ENCODE measurements at places on chromosomes 7 and 10.

DNA sequence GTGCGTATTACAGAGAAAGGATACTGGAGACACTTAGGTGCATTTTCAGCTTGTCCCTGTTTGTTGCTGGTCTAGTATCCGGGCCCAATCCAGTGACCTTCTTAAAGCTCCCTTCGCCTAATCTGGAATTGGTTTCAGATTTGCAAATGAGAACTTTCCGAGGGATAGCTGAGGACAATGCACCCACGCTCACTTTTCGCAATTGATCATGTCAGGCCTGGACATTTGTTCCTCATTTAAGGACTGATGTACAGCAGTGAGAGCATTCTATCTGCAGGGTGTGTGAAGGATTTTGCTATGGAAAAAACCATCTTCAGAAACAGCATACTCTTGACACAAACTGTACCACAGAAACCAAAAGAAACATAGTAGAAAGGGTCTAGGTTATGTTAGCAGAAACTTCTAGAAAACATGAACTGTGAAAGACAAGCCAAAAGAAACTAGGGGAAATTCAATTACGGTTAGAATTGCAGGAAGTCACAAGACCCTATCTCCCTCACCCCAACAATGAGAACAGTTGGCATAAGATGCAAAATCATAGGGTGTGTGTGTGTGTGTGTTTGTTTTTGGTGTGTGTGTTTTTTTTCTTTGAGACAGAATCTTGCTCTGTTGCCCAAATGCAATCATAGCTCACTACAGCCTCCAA, 331.1 kb downstream of the CALN1 start:
- DNase-seq, result no peak

DNA sequence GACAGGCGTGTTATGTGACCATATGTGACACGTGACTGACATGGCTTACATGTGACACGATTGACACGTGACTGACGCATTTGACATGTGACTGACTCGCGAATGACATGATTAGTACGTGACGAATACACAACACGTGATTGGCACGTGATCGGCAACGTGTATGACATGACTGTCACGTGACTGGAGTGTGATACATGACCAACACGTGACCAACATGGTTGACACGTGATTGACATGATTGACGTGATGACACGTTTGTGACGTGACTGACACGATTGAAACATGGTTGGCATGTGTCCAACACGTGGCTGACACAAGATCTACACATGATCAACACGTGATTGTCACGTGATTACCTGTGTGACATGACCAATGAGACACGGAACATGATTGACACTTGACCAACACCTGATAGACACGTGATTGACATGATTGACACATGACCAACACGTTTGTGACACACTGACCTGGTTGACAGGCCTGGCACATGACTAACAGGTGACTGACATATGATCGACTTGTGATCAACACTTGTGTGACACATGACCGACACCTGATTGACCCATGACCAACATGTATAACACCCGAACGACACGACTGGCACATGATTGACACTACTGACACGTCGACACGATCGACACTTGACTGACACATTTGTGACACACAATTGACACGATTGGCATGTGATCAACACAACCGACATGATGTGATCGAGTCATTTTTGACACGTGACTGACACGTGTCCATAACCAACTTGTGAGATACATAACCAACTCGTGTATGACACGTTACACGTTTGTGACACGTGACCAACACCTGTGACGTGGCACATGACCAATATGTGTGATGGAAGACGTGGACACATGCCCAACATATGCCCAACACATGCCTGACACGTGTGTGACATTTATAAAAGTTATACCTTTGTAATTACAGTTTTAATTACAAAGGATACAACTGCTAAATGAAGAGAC, 21.1 kb downstream of the CRPPA start:
- DNase-seq, result no peak

DNA sequence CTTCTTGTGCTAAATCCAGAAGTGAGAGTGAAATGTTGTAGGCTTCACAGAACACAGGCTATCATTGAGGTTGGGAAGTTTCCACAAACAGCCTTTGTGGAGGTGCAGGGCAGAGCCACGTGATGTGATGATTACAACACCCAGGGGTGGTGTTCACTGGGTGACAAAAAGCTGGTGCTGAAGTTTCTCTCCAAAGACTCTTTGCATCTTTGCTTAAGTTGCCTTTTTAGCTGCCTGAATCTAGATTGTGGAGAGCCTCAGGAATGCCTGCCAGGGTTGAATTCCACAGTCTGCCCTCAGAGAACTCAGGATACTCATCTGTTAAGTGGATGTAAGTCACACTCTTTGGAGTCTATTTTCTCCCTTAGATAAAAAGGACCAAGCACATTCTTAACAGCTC, 56.3 kb downstream of the PLXNA4 start:
- no peak for DNase-seq

DNA sequence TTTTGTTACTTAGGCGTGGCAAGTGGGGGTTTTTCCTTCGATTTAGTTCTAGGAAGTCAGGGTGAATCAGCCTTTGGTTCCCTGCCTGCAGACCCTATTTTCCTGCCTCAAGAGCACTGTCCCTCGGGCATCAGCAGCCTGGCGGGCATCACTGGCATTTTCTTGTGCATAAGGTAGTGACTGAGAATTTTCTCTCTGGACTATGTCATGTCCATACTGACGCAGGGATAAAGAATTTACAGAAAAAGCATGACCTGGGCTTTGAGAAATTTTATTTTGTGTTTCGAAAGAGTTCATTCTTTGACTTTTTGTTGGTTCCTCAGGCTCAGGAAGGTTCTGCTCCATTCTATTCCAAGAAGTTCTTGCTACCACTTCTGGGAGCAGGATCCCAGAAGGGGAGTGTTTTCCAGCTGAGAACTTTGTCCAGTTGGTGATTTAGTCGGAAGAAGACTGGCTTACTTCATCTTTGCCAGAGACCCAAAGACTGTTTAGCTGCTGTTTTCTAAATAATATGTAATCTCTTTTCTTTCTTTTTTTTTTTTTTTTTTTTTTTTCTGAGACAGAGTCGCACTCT, 213.9 kb upstream of the SH2B2 start:
- no peak for DNase-seq

- no peak for DNase-seq
These were observed 22.2 kb downstream of the ZDHHC16 start for GRCh38 chr10:97468162-97468561.

DNA sequence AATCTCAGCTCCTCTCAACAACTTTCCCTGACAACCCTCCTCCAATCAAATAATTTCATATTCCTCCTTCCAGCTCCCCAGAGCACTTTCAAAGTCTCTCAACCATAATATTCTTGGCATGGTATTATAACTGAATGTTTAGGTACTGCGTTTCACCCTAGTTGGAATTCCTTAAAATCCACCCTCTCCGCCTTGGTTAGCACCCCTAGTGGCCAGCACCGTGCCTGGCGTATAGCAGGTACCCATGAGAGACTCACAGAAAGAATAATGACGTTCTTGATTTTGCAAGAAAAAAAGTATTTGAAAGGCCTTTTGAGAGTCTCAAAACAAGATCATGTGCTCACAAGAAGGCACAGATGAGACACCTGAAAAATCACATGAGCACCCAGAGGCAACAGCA, 50.9 kb downstream of the GLI3 start:
- peak; percentile 26 for DNase-seq

All from Calu3 (cell line).